Posterior vena cava (tissue), 2 donors: ENCODE measurements at places on chromosomes 16 and 17. TPM values are rescaled to one million over a fixed set of nuclear protein-coding genes. Genes with fewer than 3 reads are reported as not detected.
A peak's percentile ranks its signal among the peaks of the same experiment; 100 is the strongest.

GRCh38 chr16:30997725-30998711 is 12.4 kb downstream of the STX1B start:
- DNase-seq: no peak

- DNase-seq: peak; percentile 80
Observed at GRCh38 chr16:84058664-84059063, 16.1 kb upstream of the SLC38A8 start.

GRCh38 chr16:79573071-79573470 is 27.5 kb downstream of the MAF start:
- DNase-seq: no peak

DNA sequence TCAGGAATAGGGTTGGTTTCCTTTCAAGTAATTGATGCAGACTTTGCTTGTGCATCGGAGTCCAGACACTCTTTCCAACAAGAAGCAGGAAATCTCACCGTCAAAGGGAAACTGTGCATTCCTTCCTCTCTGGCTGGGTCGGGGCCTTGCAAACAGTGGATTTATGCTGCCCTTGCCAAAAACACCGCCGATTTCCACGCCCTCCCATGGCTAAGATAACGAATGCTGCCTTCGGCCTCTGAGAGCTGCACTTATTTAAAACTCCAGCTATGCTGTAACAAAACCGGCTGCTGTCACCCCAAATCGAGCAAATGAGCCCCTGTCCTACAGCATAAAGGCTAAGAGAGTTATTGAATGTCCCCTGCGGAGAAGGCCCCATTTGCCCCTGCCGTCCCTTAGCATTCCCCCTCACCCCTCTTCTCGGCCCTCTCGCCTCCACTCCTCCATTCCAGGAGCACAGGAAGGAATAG is 275.5 kb upstream of the IRX5 start:
- no peak for DNase-seq

DNA sequence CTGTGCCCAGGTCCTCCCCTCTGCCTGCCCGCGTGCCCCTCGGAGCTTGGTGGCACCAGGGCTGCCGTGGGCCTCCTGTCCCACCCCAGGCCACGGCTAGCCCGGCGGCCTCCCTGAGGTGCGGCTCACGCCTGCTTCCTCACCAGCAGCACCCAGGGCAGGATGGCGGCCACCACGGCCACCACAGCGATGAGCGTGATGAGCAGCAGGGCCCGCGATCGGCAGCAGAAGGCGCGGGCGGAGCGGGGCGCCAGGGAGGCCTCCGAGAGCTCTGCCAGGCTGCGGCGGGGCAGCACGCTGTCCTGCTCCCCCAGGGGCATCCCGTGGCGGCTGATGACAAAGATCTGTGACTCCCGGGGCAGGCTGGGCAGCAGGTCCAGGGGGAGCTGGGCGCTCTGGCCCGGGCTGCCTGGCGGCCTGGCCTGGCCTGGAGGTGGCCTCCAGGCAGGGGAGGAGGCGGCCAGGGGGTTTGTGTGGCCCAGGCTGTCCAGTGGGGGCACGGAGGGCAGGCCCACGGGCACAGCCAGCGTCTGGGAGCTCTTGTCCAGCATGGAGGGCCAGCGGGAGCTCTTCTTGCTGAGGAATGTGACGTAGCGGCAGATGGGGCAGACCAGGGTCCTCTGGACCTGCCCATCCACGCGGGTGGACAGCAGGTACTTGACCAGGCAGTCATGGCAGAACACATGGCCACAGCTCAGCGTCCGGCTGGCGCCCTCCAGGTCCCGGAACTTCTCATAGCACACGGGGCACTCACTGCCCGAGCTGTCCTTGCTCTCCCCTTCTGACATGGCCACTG is 4.8 kb downstream of the RNF222 start:
- DNase-seq: no peak

- DNase-seq: no peak
Observed at GRCh38 chr16:85455534-85455933, 157.6 kb upstream of the GSE1 start.

GRCh38 chr16:4313563-4314531 is 2.0 kb upstream of the GLIS2 start:
- DNase-seq: no peak

GRCh38 chr16:84759061-84759460 is 59.3 kb downstream of the USP10 start:
- no peak for DNase-seq

DNA sequence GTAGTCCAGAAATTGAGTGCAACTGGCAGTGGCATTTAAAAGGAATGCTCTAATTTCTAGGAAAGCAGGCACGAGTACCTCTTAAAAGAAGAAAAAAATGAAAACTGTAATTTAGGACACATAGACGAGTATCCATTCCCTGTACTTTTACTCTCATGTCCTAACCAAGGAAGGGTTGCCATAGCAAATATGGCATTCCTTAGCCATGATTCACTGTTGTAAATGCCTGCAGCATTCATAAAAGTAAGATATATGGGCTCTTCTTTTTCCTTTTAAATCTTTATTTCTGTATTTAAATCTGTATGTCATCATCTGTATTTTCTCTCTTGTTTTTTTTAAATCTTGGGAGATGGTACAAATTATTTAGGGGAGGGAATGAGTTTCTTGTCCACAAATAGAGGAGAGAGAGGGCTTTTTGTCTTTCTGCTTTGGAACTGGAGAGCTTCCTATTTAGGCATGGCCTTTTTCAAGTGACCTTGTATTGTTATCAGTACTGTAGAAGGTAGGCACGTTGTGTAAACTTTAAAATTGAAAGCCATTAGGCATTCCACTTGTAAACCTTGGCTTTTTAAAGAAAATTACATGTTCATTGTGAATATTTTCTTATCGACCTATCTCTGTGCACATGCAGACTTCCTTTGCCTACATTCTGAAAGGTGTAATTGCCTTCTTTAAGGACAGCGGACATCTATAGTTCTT is 50.0 kb downstream of the TENT4B start:
- no peak for DNase-seq

DNA sequence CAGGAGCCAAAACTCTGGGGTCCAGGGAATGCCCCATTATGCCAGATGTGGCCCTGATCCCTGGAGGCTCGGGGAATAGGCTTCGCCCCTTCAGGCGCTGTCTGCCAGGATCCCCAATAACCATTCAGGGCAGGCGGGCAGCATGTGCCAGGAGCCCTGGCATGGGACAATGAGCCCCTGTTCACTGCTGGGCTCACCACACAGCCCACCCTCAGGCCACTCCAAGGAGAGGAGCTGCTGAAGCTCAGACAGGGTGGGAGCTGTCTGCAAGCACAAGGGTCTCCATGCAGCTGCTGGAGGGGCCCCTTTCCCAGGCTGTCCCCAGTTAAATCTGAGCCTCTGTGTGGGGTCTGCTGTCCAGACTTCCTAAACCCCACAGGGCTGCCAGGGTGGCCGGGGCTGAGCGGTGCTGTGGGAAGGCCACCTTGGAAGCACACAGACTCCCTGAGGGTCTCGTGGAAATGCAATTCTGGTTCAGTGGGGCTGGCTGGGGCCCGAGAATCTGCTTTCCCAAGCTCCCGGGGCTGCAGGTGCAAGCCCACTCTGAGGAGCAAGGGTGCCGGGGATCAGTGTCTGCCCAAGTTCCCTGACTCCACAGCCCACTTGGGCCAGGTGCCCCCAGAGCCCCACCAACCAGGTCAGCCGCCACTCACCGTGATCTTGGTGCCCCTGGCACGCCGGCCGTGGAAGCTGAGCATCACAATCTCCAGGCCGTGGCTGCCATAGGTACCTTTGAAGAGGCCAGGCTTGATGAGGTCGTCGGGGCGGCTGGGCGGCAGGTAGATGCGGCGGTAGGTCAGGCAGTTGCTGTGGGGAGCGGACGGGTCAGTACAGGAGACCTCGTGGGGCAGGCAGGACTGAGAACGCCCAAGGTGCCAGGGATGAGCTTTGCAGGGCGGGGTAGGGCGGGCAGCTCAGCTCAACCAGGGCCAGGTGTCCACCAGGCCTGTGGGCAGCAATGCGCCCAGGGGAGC is 17.7 kb upstream of the C16orf95 start:
- DNase-seq: no peak

DNA sequence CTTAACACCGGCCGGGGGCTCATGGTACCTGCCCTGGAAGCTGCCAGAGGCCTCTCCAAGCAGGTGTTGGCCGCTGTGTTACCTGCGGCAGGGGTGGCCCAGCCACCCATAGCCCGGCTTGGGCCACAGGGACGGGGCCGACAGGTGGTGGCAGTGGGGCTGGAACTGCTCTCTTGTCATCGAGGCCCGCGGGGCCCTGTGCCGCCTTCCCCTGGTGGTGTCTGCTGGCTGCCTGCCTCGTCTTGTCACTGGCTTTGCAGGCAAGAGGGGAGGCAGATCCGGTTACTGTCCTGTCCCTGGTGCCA is 27.1 kb downstream of the GSE1 start:
- DNase-seq: no peak

GRCh38 chr17:74898376-74898946 is 5.0 kb upstream of the FADS6 start:
- DNase-seq: no peak

DNA sequence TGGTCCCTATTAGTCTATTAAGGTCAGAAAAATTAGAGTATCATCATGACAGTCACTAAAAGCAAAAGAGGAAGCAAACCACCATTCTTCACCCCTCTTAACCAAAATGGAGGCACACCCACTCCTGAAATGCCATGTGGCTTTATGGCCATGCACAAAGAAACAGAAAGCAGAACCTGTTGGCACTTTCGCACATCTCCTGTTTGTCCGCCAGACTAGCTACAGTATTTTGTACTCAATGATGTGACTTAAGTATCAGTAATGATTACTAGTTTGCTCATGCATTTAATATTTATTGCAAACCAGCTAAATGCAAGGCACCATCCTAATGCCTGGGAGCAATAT is 70.2 kb upstream of the GNAO1 start:
- DNase-seq: no peak

GRCh38 chr16:10122546-10122945 is 59.7 kb downstream of the GRIN2A start:
- DNase-seq: no peak

DNA sequence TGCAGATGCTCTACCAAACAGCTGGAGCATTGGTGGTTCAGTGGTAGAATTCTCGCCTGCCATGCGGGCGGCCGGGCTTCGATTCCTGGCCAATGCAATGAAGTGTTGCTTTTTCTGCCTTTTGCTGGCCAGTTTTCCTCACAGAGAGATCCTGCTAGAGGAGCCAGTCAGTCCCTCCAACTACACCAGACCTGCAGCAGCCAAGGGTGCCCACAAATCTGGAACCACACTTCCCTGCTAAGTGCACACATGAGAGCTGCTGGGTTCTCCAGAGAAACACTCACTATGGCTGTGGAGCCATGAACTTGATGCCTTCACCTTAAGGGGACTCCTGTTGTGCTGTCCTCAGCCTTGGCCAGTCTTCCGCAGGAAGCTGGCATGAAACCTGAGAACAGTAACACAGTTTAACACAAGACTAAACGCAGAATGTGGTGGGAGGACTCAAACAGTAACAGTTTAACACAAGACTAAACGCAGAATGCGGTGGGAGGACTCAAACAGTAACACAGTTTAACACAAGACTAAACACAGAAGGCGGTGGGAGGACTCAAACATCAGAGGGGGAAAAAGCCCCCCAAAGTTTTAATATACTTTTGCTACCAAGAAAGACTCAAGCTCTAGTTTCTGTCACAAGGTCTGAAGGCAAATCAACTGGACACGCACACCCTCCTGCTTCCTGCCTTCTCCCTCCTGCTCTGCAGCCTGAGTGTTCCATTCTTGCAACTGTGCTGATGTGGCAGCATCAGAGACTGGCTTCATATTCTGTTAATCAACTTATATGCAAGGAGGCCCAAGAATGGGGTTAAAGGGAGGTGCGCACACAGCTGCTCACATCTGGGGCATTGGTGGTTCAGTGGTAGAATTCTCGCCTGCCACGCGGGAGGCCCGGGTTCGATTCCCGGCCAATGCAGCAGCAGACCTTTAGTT is 12.0 kb downstream of the VAC14 start:
- DNase-seq: no peak

- DNase-seq: peak; percentile 34
Observed at GRCh38 chr17:36730857-36731490, 129.6 kb downstream of the MRM1 start.

DNA sequence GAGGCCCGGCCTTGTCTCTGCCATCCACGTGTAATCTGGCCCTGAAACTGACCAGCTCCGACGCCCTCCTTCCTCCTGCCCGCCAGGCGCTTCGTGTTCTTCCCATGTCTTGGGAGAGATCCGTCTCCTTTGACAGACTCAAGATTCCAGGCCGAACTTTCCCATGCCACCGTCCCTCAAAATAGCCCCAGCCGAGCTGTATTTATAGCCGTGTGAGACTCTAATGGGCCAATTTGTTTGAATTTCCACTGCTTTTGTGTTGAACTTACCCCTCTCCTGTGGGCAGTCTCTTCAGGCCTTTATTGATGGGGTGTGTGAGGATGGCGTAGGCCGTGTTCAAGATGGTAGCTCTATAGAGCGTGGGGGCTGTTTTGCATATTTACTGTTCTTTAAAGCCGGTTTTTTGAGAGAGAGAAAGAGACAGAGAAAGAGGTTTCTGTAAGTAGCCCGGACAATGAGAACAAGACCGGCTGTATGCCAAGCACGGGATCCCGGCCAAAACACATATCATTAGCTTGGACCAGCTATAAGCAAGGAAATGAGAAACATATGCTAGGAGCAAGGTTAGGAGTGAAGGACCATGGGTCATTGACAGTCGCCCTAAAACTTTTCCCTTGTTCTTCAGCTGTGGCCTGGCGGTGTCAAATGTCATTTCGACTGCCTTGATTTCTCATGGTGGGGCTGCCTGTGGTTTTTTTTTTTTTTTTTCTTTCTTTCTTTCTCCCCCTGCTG is 124.5 kb upstream of the ZFHX3 start:
- peak; percentile 89 for DNase-seq

DNA sequence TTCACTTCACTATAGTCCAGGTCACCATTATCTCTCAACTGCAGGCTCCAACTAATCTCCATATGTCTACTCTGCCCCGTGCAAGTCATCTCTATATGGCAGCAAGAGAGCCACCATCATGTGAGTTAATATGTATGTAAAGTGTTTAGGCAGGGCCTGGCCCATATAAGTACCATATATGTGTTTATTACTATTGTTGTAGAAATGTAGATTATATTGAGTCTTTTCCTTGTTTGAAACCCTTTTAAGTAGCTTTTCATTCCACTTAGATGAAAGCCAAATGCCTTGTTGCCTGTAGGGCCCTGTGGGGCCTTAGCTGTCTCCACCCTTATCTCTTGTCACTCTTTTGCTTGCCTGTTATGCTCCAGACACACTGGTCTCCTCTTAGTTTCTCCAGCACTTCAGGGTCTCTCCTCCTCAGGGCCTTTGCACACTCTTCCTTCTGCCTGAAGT is 164.0 kb downstream of the PHKB start:
- DNase-seq: no peak

GRCh38 chr16:86527366-86527765 is 17.0 kb downstream of the FOXF1 start:
- peak; percentile 49 for DNase-seq

Gene CNTD1
- total RNA-seq: 0.95 TPM

Gene LITAF
- 76.4 TPM for total RNA-seq

Gene MYADML2
- total RNA-seq: not detected

Gene TAC4
- not detected for total RNA-seq

Gene TEX19
- not detected for total RNA-seq

Gene ENPP7
- not detected for total RNA-seq

Gene TNFRSF17
- total RNA-seq: not detected

Gene STH
- not detected for total RNA-seq

Gene TRIM65
- total RNA-seq: 15.7 TPM

Gene ITGAD
- not detected for total RNA-seq

Gene KRTAP4-9
- not detected for total RNA-seq

Gene VASN
- 67.1 TPM for total RNA-seq

Gene BIRC5
- total RNA-seq: 0.19 TPM

Gene CES4A
- 7.4 TPM for total RNA-seq
